ENCODE measurements at places on chromosomes 3 and 15.

- no peak for DNase-seq
Observed at GRCh38 chr15:56251315-56252095, 7.8 kb upstream of the RFX7 start.

GRCh38 chr3:53196575-53197407, 35.8 kb downstream of the PRKCD start:
- DNase-seq = no peak

DNA sequence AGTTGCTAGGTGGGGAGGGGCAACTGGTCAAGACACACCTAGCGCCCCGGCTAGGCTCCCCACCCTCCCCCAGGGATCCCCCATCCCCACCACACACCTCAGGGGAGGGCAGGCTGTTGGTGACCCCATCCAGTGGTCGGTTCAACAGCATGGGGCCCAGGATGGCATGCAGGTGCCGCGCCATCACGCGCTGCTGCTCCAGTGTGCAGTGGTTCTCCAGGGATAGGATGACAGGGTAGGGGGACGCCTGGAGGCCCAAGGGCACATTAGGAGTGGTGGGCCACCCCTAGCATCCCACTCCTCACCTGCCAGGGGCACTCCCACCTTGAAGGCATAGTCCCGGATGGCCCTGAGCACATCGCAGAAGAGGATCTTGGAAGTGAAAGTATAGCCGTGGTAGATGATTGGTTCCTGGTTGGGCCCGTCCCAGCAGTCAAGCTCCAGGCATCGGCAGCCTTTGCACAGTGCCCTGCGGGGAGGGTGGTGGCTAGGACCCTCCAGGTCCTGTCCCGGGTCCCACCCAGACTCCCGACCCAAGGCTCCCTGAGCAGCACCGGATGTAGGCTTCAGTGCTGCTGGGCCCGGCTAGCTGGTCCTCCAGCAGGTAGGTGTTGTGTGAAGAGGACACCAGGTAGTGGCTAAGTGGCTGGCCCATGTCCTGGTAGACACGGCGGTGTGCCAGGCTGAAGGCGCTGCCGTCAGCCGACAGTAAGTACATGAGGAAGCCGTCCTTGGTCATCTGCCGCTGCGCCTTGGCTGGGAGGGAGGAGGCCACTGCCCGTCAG, 19.4 kb downstream of the VILL start:
- no peak for DNase-seq

- DNase-seq = no peak
Observed at GRCh38 chr15:100461049-100461448, 67.7 kb downstream of the CERS3 start.

DNA sequence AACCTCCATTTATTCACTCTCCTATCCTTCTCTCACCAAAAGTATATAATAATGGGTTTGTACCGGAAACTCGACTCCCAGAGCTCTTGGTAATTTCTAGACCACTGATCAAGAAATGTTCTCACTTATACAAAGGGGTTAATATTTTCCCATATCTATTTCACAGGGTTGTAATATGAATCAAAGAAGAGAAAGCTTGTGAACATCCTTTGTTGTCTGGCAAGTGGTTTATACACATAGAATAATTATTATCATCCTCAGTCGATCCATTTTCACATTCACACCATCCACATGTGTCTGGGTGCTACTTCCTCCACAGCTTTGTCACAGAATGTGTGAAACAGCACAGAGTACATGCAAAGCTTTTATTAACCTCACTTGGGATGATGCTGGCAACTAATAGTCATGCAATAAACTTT, 29.9 kb upstream of the STT3B start:
- DNase-seq = no peak
